ENCODE measurements at places on chromosomes 5 and 9. TPM values are rescaled to one million over a fixed set of nuclear protein-coding genes. Genes with fewer than 3 reads are reported as not detected.

DNA sequence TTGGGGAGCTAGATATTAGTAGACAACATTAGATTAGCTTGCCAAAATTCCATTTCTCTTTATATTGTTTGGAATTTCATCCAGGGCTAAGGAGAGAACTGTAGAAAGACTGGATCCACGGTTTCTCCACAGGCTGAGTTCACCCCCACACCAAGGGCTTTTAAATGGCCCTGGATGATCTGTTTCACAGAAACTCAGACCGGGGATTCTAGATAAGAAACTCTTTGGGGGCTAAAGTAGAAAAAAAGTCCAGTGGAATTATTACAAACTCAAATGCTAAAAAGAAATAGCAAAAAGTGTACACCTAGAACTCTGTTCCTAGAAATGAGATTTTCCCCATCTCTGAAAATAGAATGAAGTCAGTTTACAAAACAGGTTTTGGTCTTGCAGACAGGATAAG lies 80.9 kb downstream of the SUSD1 start:
- DNase-seq = no peak

DNA sequence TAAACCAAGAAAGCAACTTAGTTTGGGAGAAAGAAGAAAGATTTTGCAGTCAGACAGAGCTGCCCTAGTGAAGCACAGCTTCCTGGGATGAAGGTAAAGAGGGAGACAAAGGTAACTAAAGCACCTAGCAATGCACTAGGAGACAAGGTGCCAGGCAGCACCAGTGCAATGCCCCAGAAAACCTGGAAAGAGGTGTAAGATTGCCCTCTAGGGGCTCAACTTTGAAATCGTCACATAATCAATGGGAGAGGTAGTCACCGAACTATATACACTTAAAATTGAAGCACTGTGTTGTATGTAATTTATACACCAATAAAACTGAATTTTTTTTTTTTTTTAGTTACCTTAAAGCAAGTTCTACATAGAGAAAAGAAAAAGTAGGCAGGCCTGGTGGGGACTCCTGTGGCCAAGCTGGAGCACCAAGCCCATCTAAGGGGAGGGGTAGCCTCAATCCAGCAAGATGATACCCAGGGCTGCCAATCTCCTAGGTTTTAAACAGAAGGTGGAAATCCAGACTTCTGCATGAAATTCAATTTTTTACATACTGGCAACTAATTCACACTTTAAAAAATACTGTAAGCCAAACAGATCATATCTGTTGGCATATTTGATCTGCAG lies 48.2 kb downstream of the CDK5RAP2 start:
- DNase-seq = peak; percentile 26

- no peak for DNase-seq
Measured at GRCh38 chr5:95892784-95893354, 68.8 kb downstream of the ELL2 start.

GRCh38 chr5:98130261-98131035 lies 643.0 kb upstream of the RGMB start:
- DNase-seq = no peak

- DNase-seq = no peak
Measured at GRCh38 chr5:177449140-177450061, 2.8 kb downstream of the PRR7 start.

DNA sequence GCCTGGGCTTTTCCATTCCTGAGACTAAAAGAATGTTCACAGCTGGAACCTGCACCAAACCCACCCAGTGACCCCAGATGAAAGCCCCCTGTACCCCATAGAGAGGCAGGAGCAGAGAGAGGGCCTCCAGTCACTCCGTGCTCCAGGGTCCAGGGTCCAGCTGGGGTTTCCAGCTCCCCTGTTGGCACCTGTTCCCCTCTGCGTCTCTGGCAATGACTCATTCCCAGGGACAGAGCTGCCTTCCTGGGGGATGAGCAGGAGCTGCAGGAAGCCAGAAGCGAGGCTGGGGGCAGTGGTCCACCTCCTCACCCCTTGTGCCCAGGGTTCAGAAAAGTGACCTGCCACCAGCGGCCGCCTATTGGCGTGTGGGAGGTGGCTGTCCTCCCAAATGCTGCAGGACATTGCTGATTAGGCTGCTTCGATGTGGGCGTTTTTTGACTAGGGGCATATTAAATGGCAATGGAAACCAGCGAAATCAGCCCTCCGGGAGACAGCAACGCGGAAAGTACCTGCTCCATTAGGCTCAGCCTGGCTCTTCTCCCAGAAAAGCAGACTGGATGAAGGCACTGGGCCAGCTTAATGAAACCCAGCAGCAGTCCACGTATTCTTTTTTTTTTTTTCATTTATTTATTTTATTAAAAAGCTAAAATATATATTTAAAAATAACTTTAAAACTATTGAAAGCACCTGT lies 97.4 kb downstream of the DAP start:
- DNase-seq = no peak

DNA sequence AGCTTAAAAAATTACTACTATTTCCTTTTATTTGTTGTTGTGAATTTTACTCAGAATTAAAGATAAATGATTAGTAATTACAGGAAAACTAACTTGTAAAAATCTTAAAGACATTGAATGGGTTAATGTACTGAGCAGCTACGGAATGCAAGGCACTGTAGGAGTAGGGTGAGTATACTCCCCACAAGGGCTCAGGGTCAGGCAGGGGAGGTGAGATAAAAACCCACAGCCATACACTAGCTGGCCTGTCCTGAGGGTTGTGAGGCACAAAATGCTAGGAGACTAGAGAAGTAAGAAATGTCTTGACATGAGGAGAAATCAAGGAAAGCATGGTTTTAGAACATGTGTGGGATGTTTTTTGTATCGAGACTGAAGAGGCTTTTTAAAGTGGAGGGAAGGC lies 13.4 kb downstream of the ZBED3 start:
- DNase-seq = no peak

DNA sequence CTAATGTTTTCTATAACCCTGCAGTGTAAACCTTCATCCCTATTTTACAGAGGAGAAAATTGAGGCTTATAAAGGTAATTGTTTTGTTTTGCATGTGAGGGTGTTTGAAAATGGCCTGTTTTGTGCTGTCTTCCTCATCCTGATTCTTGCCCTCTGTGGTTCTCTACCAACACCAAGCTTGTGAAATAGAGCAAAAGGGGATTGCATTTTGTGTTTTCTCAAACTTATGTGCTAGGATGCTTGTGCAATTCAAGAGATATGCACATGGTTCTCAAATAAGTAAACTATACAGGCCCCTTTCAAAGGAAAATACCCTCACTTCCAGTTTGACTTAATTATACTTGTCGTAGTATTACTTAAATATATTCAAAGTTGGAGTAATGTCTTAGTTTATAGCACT lies 17.2 kb downstream of the PAM start:
- no peak for DNase-seq

- DNase-seq = no peak
Measured at GRCh38 chr5:156826150-156826549, 23.9 kb upstream of the PPP1R2B start.

- DNase-seq = no peak
Measured at GRCh38 chr9:16870596-16871335, at the start of gene BNC2. BNC2 (minus strand) TSS chr9:16870670; CDS start chr9:16870648, 22 bp downstream.

DNA sequence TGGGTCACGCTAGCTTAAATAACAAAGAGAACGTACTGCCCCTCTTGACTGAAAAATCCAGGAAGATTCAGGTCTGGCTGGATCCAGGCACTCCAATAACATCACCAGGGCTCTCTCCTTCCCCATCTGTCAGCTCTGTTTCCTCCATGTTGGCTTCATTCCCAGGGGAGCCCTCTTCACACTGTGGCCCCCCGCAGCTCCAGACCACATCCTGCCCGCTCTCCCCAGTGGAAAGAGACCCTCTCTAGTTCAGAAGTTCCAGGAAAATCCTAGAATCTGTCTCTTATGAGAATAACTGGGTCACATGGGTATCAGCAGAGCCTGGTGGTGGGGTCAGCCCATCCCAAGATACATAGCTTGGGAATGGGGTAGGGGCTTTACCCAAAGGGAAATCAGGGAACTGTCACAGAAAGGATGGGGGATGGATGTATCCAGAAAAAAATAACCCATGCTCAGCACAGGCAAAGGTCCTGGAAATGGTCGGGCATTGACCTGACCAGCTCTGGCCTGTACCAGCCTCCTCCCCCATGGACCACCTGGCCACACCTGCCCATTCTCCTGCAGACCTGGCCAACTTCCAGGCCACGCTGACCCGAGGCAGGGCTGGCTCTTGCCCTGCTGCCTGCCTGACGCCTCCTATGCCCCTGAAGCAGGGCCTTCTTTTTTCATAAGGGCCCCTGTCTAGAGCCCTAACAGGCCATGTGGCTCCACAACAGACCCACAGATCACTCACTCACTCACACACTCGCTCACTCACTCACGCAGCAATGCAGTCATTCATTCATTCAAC lies 65.9 kb downstream of the COL23A1 start:
- no peak for DNase-seq

The IL4 gene
- not detected for polyA plus RNA-seq

The GLIPR2 gene
- 2.9 TPM for polyA plus RNA-seq

The FCHO2 gene
- 2.6 TPM for polyA plus RNA-seq

The INSL4 gene
- polyA plus RNA-seq = not detected
